ENCODE measurements at places on chromosomes 11 and 22.

DNA sequence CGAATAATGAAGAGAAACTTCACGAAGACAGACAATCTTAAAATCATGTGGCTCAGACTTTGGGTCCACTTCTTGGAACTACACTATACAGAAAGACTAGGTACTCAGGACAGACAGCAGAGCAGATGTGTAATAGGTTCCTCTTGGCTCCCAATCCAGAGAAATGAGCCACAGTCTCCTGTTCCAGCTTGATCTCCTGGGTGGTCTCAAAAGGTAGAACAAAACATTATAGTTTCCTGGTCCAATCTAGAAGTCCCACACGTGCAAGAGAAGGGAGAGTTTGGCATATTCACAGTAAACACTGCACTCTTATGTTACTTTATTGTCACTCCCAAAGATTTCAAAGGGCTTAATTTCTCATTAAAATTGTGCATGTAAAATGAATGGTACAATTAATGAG is 134.5 kb upstream of the FIBIN start:
- no peak for DNase-seq

DNA sequence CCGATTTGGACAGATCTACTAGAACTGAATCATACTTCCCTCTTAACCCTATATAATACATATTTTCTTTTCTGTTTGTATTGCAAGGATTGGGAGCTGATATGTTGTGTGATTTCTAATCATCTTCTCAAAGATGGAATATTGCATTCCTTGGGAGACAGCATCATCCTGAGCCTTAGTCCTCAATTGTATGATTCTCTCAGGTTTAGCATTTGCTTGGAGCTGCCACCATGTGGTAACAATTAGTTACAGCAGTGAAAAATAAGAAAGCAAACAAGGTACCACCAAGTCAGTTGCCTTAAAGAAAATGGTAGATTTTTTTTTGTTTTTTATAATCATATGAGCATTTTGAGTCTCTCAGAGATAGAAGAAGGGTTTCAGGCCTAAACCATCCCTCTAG is 11.9 kb downstream of the SNX19 start:
- DNase-seq: no peak

- no peak for DNase-seq
Measured at GRCh38 chr11:45755281-45755859, 49.6 kb upstream of the SLC35C1 start.

DNA sequence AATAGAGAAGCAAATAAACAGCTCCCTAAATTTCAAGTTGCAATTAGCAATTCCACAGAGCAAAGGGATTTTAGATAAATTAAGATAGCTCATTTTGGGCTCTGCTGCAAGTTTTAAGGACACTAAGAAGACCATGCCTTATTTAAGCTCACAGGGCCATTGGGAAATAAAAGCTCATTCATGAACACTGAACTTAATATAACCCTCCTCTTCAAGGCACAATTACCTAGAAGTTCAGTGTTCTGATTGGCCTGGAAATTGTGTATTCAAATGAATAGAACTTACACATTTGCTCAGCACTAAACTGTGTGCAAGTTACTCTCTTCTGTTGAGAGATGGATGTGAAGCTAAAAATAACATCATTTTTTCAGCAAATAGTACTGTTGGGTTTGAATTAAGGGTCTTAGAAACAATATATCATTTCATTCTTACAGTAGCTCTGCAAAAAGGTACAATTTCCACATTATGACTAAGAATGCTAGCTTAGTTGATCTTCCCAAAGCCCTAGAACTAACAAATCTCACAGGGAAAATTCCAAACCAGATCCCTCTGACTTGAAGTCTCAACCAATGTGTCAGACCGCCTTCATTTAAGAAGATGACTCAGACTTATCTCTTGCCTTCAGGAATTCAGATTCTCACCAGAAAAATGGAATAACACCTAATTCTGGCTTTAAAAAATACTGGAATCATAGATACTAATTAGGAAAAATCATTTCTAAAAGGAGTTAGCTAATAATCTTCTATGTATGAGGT is 87.4 kb upstream of the LRRC55 start:
- DNase-seq: no peak

DNA sequence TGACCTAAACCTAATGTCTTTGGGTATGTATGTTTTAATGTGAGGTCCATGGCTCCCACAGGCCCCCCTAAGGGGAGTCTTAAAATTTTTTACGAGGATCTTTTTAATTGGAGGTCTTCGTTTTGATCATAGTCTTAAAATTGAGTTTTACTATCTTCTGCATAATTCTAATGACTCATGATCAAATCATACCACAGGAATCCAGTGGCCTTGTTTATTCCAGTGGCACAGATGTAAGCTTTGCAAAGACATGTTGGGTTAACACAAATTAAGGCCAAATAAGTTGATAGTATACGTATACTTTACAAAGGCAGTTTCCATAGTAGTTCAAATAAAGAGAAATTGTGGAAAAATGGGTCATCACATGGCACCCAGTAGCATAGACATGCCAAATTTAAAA is 33.9 kb upstream of the FJX1 start:
- DNase-seq: no peak

- peak; percentile 67 for DNase-seq
Measured at GRCh38 chr11:129375751-129376657, at the start of gene BARX2. TSS of gene BARX2 (plus strand) at chr11:129375848. CDS start at chr11:129376036, 188 bp downstream.

DNA sequence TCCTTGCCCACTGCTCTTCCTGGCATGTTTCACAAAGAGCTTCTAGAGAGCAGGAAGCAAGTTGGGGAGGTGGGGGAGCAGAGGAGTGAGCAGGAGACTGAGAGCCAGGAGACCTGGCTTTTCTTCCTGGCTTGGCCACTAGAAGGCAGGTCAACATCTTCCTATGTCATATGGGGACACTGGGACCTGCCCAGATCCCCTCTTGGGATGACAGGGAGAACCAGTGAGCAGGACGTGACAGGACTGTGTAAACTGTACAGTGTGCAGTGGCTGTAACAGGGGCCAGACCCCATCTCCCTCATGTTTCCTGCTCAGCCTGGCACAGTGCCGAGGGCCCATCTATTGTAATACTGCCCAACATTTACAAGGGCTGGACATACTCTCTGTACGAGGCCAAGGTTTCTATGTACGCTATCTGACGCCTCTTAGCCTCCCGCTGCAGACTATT is 29.4 kb downstream of the GDPD5 start:
- peak; percentile 53 for DNase-seq

- DNase-seq: no peak
Measured at GRCh38 chr11:3623767-3624458, 17.9 kb downstream of the ART5 start.

GRCh38 chr11:99069856-99070444 is 49.2 kb downstream of the CNTN5 start:
- peak; percentile 11 for DNase-seq

- no peak for DNase-seq
Measured at GRCh38 chr22:46450931-46451561, 86.4 kb downstream of the CELSR1 start.

- no peak for DNase-seq
Measured at GRCh38 chr11:119864836-119865235, 135.8 kb upstream of the NECTIN1 start.

DNA sequence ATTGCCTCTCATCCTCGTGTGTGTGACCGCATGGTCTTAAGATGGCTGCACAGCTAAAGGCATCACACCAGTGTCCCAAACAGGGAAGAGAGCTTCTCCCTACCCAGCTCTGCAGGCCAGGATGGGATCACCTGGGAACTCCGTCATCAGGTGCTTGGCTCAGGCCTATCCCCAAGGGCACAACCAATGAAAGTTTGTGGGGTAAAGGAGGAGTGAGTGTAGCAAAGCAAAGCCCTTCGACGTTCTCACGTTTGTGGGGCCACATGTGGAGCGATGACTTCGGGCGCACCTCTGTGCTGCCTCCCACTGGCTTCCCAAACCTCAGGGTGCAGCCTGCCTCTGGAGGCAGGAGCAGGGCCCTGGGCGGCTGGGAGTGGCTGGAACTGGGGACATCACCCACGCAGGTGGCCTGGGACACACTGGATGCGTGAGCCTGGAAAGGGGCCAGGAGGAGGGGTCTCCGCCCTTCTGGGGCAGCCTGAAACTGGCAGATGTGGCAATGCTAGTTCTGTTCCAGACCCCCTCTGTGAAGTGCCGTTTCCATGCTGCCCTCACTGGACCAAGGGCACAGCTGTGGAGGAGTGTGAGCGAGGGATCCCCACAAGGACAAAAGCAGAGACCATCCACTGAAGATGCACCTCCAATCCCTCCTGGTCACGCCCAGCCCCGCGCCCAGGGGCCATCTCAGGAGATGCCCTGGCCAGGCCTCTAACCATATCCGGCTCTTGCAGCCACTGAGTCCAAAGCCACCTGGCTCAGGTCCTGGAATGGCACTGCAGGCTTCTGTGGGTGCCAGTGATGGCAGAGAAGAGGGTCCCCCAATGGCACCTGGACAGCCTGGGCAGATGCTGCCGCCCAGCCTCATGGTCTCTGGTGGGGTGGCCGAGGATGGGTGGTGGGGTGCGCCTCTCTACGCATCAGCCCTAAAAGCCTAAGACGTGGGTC is 30.6 kb upstream of the GAL start:
- DNase-seq: no peak

DNA sequence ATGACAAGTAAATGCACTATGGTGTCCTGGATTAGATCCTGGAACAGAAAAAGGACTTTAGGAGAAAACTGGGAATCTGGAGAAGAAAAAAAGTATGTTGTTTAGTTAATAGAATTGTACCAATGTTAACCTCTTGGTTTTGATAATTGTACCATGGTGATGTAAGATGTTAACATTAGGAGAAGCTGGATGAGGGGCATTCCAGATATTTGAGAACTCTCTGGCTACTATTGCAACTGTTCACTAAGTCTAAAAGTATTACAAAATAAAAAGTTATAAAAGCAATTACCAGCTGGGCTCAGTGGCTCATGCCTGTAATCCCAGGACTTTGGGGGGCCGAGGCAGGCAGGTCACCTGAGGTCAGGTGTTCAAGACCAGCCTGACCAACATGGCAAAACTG is 66.5 kb downstream of the EXT2 start:
- no peak for DNase-seq

DNA sequence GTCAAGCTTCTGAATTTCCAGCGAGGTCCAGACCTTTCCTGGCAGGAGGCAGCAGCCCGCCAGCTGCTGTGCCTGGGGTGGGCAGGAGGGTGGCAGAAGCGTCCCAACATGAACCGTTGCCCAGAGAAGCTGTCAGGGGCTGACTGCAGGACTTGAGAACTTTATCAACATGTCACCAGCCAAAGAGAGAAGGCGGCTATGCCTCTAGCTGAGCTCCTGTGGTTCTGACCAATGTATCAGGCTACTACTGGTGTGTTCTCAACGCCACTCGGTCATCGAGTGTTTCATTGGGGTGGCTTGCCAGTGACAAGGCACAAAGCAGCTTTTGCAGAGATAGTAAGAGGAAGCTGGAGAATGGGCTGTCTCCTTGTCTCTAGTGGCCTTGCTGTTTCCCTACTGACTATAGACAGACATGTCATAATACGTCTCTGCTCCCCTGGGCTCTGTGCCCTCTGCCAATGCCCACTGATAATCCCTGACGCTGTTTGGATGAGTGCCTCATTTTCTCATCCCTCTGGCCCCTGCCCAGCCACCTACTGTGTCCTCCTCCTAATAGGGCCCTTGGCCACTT is 17.6 kb upstream of the ASCC2 start:
- no peak for DNase-seq

- DNase-seq: peak; percentile 77
Measured at GRCh38 chr11:61917334-61918109, at the start of gene RAB3IL1. TSS of gene RAB3IL1 (minus strand) at chr11:61917566. CDS start at chr11:61917367, 199 bp downstream.

GRCh38 chr11:122954455-122954854 is 27.2 kb downstream of the BSX start:
- no peak for DNase-seq

GRCh38 chr22:39240831-39241793 is 3.7 kb downstream of the PDGFB start:
- DNase-seq: peak; percentile 92

DNA sequence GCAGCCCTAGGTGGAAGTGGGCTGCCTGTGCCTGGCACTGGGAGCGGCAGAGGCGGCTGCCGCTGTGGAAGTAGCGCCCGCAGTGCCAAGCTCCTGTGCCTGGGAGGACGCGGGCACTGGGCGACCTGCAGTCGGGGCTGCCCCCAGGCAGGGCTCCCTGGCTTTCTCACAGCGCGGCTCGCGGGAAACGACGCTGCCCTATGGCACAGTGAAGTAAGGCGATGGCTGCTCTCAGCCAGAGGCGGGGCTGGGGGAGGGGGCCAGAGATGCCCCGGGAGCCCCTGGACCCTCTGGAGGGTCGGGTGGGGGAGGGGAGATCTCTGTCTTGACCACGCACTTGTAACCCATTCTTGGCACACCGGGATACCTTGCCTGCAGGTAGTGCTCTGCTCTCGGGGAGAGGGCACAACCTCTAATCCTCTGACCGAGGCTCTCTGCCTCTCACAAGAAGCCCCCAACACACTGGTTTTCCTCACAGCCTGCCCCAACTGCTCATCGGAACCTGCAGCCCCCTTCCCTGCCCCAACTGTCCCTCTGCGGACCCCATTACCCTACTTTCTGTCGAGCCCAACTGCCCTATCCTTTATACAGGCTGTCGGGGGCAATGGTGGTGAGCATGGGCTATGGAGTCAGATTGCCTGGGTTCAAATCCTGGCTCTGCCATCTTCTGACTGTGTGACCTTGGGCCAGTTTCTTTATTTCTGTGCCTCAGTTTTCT is 32.2 kb upstream of the TRIM29 start:
- DNase-seq: no peak

GRCh38 chr11:38461751-38462150 is 1863.7 kb upstream of the RAG2 start:
- no peak for DNase-seq

DNA sequence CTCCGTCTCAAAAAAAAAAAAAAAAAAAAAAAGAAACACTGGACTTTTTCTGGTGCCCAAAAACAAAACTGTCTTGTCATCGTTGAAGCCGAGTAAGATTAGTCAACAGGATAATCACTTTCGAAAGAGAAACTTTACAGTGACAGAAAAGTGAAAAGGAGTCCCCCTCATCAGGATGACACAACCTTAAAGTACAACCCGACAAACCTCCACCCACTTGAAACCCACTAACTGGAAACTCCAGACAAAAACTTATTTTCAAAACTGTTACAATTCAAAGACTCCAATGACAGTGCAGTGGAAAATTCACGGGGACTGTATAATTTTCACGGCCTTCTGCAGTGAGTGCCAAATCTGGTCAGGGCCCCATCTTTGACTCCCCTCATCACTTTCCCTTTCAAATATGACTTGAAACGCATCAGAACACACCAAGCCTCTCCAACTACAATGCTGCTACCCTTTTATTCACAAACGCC is 1.3 kb downstream of the DENND5A start:
- no peak for DNase-seq

DNA sequence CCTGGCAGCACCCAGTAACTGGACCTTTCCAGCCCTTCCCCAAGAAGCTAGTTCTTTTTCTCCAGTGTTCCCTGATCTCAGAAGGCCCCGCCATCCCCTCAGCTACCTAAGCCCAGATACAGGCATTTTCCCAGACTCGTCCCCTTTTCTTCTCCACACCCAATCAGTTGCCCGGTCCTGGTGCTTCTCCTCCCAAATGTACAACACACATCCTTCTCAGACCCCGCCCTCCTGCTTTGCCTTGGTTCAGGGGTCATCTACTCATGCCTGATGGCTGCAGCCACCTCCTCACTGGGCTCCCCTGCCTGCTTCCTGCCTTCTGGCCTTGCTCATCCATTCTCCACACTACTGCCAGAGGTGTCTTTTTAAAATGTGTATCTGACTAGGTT is 6.5 kb downstream of the TKFC start:
- no peak for DNase-seq

All from large intestine (tissue), 12 donors.